ENCODE measurements at places on chromosomes 4 and X.

GRCh38 chr4:113981591-113981990 lies 2.1 kb upstream of the ARSJ start:
- DNase-seq, result no peak

GRCh38 chr4:116724249-116724648 lies 361.1 kb downstream of the TRAM1L1 start:
- no peak for DNase-seq

GRCh38 chr4:82899374-82900065 lies 1.0 kb upstream of the THAP9 start:
- no peak for DNase-seq

DNA sequence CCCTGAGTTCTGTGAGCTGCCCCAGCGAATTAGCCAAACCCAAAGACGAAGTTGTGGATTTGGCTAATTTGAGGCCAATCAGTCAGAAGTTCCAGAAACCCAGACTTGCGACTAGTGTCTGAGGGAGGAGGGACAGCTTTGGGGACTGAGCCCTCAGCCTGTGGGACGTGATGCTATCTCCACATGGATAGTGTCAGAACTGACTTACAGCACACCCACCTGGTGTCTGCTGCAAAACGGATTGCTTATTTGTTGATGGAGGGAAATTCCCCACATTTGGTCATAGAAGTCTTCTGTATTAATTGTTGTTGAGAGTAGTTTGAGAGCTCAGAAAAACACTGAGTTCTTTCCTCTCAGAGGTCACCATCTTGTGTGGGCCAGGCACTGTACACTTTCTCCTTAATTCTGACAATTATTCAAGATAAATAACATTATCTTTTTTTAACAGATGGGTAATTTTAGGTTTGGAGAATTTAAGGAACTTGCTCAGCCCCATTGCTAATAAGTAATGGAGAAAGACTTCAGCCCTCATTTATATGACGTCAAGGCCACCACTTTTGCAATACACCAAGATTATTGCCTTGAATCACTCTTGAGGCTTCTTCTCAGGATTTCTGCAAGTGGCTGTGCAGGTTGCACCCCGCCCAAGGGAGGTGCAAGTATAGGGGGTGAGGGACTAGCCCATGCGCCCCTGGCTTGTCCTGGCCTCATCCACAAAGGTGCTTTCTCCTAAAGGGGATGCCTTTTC lies 16.7 kb downstream of the CLRN2 start:
- no peak for DNase-seq

DNA sequence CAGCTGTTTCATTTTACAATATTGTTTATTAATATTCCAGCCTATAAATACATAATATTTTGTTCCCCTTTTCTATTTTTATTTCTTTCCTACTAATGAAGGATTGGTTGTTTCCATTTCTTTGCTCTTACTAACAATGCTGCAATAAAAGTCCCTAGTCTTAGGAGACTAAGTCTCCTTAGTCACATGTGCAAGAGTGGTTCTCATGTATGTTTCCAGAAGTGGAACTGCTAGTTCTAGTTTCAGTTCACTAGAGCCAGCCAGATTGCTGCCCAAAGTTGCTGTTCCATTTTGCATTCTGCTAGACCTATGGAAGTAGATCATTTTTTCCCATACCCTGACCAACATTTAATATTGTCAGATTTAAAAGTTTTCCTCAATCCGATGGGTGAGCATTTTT lies 44.3 kb downstream of the CNGA1 start:
- DNase-seq, result no peak

GRCh38 chr4:151692443-151692782 lies 68.4 kb downstream of the GATB start:
- no peak for DNase-seq

DNA sequence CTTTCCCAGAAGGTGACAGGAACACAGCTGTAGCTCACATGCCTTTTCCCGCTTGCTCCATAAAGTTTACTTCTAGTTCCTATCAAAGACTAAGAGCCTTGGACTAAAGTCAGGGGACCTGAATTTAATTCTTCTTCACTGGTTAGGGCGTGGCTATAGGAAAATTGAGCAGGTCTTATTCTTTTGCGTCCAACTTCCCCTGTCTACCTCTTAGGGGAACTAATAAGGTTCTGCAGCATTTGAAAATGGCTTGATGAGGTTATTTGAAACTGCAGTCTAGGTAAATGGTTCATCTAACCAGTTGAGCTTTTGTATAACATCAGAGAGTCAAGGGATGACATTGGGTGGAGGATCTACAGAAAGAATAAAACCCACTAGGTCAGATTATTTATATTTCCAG lies 2.6 kb downstream of the ARHGAP10 start:
- no peak for DNase-seq

DNA sequence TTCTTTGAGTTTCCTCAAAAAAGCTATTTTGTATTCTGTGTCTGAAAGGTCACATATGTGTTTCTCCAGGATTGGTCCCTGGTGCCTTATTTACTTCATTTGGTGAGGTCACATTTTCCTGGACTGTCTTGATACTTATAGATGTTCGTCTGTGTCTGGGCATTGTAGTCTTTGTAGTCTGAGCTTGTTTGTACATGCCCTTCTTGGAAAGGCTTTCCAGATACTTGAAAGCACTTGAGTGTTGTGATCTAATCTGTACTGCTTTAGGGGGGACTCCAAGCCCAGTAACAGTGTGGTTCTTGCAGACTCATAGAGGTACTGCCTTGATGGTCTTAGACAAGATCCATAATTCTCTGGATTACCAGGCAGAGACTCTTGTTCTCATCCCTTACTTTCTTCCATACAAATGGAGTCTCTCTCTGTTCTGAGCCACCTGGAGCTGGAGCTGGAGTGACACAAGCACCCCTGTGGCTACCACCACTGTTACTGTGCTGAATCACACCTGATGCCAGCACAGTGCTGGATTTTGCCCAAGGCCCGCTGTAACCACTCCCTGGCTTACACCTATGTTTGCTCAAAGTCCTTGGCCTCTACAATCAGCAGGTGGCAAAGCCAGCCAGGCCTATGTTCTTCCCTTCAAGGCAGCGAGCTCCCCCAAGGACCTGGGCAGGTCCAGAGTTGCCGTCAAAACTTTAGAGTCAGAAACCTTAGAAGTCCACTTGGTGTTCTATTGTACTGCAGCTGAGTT lies 72.3 kb upstream of the EFHC2 start:
- DNase-seq, result no peak

DNA sequence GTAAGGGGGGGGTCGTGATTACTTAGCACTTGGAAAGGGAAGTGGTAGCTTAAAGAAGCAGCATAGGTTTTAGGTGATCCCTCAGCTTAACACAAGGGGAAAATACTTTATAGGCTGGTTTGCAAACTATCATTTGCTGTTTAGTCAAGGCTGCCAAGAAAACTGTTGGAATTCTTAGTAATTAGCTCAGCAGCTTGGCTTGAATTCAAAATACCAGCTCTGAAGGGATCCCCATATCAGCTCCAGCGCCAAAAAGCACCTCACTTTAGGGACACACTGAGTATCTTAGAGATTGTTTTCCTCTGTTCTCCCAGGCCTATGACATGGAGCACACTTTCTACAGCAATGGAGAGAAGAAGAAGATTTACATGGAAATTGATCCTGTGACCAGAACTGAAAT lies 8.8 kb downstream of the TNMD start:
- DNase-seq, result no peak

DNA sequence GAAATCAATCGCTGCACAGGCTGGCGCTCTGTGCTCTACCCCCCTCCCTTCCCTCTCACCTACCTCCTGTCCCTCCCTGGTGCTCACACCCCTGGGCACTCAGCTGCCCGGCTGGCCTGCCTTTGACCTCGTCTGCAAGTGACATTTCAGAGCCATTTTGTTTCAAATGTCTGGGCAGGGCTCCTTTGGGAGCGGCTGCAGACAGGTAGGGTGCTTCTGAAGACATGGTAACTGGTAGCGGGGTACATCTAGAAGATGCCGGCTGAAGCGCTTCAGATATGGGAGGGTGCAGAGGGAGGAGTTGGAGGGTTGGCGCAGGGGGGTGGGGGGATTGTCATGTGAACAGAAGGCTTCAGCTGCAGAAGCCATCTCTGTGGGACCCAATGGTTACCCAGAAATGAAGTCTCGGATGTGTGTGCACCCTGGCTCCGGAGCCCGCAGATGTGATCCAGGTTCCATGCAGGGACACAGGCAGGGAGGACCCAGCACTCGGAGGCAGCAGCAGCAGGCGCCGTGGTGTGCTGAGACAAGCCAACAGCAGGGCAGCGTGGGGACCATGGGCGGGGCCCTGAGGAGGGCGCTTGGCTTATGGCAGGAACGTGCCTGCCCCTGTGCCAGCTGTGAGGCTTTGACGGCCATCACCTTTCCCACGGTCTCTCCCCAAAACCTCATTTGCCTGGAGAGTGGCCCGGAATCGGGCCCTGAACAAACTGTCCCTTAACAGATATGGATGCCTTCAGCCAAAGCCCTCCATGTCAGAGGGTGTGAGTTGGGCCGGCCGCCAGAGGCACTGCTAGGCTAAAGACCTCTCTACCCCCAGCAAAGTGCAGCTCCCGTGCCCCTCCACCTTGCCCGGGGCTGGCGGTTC lies 7.6 kb upstream of the DUSP9 start:
- no peak for DNase-seq

- DNase-seq, result no peak
These were observed 181.6 kb upstream of the NOCT start for GRCh38 chr4:138833974-138834373.

GRCh38 chr4:141153751-141154510 lies 20.7 kb upstream of the RNF150 start:
- no peak for DNase-seq

DNA sequence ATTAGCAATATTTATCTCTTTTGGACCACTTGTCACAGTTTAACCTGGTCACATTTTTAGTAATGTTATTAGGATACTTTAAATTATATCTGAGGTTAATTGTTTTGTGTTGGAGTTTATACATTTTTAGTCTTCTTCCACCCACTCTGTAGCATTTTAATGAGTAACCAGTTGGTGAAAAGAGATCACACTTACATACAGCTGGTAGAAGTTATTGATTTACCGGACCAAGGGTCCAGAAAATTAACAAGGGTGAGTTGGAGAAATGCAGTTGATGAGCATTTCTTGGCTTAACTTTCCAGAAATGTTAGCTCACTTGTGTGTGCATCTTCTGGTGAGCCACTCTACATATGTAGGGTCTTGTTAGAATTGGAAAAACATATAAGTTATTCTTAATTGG lies 219.6 kb downstream of the GRXCR1 start:
- no peak for DNase-seq

- DNase-seq, result no peak
These were observed 823.8 kb downstream of the CCSER1 start for GRCh38 chr4:90951037-90951436.

DNA sequence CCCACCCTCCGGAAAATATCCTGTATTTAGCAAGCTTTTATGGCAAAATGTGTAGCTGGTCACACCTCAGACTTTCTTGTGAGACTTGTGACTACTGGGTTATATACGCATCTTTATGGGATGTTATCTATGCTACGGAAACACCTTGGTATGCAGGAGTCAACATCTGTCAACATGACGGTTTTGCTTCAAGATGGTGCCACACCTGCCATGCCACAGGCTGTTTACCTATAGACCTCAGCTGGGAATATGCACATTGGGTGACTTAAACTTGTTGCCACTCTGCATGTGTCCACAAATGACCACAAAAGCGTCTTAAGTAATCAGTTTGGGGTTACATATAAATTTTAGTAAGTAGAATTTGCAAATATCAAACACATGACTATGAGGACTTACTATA lies 192.3 kb upstream of the ATP6AP2 start:
- no peak for DNase-seq

DNA sequence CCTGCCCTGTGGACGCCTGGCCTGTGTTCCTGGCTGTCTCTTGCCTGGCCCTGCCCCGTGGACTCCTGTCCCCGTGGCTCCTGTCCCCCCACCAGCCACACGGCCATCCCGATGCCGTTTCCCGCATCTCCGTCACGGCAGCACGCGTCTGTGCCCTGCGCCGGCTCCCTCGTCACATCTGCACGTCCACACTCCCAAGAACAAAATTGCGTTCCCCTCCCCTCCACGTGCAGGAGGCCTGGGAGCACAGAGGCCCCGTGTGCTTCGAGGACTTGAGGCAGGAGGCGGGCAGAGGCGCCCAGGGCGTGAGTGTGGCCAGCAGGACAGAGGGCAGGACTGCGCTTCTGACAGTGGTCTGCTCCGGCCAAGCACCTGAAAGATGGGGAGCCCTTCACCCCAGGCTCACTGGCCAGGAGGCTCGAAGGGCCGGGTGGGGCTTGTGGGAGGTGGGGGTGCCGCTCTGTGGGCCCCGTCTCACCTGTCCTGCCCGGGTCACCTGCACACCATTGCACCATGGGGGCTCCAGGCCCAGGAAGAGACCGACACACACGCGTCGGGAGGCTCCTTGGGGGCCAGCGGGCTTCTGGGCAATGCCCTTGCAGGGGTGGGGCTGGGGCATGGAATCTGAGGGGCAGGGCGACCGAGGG lies 17.3 kb downstream of the FGFRL1 start:
- DNase-seq, result no peak

DNA sequence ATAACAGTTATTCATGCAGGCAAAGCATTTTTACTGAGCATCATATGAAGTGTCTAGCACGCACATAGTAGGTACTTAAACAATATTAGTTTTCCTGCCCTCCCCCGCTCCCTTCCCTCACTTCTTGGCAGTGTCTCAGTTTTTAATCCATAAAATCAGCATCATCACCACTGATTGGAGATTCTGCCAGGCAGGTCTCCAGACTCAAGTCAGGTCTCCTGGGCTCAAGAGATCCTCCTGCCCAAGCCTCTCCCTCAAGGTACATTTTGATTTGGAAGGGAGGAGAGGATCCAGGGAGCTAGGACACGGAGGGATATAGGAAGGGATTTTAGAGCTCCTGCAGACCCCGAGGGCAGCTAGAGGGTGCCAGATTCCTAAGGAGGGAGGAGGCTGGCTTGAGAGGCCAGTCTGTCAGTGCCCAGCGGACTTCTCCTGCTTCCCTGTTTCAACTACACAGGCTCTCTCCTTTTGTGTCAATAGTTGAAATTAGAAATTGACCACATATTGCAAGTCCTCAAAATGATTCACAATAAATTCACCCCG lies 4.4 kb upstream of the FAT1 start:
- no peak for DNase-seq

- DNase-seq, result no peak
These were observed 107.5 kb downstream of the GABRG1 start for GRCh38 chr4:46016306-46016705.
